Activated naive CD4-positive, alpha-beta T cell treated with anti-CD3 and anti-CD28 coated beads for 36 hours (primary cell): ENCODE measurements at places on chromosomes 1 and 21.

DNA sequence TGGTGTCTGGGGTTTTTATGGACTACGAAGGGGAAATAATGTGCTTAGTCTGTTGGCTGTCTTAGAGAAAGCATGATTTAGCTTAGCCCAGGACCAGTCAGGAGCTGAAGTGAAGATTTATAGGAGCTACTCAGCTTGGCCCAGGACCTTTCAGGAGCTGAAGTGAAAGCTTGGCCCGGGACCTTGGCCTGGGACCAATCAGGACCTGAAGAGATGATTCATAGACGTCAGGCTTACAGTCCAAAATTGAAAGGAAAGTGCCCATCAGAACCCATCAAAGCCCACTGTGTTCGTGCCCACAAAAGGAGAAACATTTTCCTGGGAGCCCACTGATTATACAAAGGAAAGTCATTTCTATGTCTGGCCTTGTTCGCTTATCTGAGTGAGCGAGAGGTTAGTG lies 35.6 kb downstream of the MSTO1 start:
- no peak for DNase-seq

GRCh38 chr1:208803011-208803811 lies 559.0 kb upstream of the PLXNA2 start:
- no peak for DNase-seq

GRCh38 chr1:110771245-110772022 lies 96.7 kb upstream of the KCNA3 start:
- no peak for DNase-seq

GRCh38 chr1:107003972-107004371 lies 52.5 kb upstream of the PRMT6 start:
- DNase-seq: no peak

DNA sequence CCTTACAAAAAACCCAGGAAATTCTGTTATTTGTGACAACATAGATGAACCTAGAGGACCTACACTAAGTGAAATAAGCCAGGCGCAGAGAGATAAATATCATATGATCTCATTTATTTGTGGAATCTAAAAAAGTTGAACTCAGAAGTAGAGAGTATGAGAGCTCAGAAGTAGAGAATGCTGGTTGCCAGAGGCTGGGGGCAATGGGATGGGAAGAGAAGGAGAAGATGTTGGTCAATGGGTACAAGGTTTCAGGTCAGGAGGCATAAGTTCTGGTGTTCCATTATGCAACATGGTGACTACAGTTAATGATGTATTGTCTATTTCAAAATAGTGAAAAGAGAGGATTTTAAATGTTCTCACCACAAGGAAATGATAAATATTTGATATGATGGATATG lies 259.1 kb upstream of the POU3F1 start:
- no peak for DNase-seq

GRCh38 chr1:11786168-11786567 lies 19.6 kb downstream of the MTHFR start:
- no peak for DNase-seq

DNA sequence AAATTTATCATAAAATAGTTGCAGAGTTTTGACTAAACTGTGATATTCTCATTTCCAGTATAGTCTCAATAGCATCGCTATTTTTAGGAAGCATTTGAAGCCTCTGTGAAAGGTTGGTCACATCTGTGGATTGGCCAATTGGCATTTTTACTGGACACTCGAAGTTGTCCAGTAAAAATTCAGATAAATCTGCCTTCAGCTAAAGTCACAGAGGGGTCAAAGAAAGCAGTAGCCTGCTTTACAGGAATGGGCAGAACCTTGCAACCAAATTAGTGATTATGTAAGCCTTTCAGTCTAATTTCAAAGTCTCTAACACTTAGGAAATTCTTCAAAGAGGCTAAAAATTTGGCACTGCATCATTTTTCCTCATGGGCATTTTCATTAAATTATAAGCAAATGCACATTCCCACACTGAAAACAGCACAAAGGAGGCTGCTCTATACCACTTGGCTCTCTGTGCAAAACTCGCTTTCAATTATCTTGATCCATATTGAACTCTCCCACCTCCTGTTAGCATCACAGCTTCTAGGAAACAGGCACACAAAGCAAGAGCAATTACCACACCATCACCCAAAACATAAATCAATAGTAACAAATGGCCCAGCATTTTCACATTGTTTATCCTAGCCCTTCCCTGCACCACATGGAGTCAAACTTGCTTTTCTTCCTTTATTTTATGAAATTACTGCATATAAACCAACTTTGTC lies 318.5 kb upstream of the DUSP10 start:
- DNase-seq: no peak
